ENCODE measurements at places on chromosomes 12 and 14.
A peak's percentile ranks its signal among the peaks of the same experiment; 100 is the strongest.

DNA sequence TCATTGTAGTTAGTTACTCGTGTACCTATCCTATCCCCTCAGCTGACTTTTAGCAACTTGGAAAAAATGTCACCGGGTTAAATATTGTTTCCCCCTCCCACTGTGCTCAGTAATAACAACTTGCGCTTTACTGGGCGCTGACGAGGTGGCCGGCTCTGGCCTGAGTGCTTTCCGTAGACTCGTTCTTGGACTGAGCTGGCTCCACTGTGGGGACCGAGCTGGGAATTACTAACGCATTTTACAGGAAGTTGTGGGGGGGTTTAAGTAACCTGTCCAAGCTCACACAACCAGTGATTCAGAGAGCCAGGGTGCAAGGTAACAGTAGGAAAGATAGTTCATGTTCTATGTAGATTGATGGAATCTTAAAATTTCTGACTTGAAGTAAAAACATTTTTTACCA lies 82.5 kb upstream of the KICS2 start:
- DNase-seq: no peak

DNA sequence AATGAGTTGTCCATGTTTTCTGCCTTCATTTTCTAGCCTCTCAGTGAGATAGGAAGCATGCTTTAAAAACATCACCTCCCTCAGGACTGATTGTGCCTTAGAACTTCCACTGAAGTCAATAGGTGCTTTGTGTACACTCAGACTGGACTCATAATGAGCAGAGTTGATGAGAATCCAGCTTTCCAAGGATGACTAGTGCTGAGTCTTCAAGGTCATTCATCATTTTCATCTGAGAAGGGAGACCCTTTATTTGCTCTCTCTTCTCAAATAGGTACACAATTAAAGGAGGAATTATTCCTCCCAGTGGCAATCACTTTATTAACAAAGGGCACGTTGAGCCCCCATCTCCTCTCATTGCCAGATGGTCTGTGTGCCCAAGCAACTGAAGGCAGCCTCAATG lies 210.9 kb upstream of the PRKD1 start:
- DNase-seq: no peak

DNA sequence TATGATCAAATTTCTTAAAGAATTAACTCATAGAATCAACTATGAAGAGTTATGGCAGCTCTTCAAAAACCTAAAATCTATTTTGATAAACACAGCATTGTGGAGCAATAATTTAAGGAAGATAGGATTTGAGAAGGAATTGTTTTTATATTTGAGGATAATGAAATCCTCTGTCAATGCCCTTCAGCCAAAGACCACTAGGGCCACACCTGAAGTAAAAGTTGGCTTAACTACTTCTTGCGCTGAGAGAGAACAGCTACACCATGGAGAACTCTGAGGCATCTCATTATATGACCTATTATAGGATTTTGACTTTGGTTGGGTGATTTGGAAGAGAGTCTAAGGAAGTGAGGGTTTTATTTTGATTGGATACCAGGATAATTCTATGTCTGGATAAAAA lies 237.2 kb downstream of the TMTC2 start:
- DNase-seq: no peak

DNA sequence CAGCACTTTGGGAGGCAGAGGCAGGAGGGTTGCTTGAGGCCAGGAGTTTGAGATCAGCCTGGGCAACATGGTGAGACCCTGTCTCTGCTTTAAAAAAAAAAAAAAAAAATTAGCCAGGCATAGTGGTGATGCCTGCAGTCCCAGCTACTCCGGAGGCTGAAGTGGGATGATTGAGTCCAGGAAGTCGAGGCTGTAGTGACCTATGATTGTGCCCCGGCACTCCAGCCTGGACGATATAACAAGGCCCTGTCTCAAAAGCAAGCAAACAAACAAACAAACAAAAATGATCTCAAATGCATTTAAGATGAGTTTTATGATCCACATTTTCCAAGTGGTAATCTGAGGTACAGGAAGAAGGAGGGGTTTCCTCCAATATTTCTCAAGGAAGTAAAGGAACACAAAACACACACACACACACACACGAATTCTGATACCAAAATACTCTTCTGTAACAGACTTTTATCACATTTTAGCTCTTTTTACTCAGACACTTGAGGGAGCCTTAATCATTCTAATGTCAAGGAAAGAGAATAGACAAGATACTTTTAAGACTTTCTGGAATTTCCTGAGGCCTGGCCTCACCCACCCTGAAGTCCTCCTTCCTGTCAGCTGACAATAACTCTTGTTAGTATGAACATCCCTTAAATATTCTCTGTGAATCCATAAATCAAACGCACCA lies 44.4 kb upstream of the CERS5 start:
- DNase-seq: no peak

DNA sequence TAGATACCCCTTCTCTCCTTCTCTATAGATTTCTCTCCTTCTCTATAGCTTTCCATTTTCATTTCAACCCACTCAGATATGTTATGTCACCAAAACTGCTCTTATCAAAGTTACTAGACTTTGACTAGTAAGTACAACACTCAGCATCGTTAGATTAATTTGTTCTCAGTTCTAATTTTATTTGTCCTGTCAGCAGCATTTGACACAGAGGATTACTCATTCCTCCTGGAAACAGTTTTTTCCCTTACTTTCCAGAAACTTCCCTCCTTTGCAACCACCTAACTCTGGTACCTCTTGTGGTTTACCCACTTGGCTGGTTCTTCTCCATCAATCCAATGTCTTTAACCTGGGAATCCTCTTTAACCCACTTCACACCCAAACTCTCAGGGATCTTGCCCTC lies 423.7 kb downstream of the TMTC2 start:
- no peak for DNase-seq

GRCh38 chr14:68111097-68111852 lies 291.7 kb downstream of the RAD51B start:
- DNase-seq: no peak

- no peak for DNase-seq
Observed at GRCh38 chr14:45070215-45070614, 13.7 kb upstream of the PRPF39 start.

DNA sequence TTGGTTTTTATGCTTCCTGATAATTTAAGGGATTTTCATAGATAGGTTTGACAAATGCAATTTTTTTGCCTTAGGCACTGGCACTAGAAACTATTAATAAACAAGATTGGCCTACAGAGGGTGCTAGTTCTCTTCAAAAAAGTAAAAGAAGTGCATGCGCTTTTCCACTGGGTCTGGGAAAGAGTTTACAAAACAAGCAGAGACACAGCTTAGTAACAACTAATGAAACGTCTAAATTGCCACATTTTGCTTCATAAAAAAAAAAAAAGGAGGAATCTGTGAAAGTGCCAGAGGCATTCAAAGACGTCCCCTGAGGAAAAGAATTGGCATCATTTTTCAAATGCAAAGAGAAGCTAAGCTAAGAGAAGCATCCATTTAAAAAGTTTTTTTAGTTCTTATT lies 58.3 kb upstream of the EEA1 start:
- DNase-seq: peak; percentile 69

- DNase-seq: peak; percentile 57
Observed at GRCh38 chr14:79543967-79544697, 667.2 kb downstream of the DIO2 start.

DNA sequence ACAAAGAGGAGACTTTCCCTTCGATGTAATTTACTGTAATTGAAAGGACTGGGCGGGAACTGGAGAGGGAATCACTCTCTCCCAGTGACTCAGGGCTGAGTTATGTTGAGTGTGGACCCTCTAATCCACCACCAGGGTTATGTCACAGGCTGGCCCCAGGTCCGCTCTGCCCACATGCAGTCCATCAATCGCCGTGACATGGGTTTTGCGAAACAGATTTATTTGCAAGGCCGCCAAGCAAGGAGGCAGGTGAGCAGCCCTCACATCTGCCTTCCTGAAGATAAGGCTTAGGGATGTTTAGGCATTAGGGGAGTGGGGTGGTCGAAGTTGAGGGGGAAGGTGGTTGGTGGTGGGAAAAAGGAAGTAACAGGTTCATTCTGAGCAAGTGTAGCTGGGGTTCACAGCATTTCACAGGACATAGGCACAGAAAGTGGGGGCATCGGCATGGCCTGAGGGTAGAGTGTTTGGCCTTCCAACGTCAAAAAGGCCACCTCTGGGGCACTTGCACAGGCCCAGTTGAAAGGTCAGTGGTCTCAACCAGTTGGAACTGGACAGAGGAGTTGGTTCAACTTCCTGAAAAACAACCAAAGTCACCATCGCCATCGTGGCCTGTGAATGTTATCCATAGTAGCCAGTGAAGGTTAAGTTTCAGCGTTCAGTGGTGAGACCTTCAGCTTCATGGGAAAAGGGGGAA lies 66.9 kb downstream of the DNAH10 start:
- no peak for DNase-seq

GRCh38 chr12:47801170-47801903 lies 18.4 kb downstream of the HDAC7 start:
- DNase-seq: no peak

DNA sequence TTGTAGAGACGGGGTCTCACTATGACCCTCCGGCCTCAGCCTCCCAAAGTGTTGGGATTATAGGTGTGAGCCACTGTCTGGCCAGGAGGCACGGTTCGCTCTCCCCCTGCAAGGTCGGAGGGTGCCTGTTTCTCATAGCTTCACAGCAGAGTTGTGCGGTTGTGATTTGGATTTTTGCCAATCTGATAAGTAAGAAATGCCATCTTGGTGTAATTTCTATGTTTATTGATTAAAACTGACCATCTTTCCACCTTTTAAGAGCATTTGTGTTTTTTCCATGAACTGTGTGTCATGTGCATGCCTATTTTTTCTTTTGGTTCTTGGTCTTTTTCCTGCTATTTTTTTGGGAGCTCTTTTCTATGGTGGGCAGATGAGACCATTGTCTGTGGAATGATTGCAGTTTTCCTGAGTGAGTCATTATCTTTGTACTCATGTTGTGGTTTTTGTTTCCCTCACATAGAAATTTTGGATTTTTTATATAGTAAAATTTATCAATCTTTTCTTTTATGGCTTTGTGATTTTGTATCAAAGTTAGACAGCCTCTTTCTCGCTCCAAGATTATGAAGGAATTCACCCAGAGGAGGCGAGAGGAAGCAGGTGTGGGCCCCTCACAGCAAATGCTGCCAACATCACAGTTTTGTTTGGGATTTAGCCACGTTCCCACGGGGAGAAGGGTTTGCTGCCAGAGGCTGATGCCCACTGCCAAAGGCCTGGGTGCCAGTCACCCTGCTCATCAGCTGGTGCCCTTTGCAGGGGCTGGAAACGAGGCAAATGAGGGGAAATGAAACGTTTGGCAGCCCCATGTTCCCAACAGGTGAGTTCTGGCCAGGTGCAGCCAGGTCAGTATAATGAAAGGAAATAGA lies 47.2 kb downstream of the RFX4 start:
- DNase-seq: no peak

DNA sequence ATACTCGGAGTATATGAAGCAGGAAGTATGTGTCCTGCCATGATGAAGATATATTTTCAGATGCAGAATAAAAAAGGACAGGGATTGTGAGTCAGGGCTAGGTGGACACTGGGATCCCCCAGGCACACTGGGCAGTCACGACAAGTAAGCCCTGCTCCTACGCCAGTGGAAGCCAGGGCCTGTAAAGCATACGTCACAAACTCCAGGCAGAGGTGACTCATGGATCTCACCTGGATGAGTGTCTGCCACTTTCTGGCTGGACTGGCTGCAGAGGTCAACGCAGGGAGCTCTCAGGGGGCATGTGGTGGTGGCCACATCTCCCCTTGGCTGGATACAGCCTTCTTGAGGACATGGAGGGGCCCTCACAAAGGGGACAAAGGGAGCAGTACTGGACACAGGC lies 262.3 kb downstream of the GLT1D1 start:
- no peak for DNase-seq

DNA sequence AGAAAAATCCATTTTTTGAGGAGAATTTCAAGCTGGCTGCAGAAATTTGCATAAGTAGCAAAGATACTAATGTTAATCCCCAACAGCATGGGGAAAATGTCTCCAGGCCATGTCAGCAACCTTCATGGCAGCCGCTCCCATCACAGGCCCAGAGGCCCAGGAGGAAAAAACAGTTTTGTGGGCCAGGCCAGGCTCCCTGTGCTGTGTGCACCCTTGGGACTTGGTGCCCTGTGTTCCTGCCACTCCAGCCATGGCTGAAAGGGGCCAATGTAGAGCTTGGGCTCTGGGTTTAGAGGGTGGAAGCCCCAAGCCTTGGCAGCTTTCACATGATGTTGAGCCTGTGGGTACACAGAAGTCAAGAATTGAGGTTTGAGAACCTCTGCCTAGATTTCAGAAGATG lies 76.3 kb downstream of the MGAT4C start:
- DNase-seq: no peak

DNA sequence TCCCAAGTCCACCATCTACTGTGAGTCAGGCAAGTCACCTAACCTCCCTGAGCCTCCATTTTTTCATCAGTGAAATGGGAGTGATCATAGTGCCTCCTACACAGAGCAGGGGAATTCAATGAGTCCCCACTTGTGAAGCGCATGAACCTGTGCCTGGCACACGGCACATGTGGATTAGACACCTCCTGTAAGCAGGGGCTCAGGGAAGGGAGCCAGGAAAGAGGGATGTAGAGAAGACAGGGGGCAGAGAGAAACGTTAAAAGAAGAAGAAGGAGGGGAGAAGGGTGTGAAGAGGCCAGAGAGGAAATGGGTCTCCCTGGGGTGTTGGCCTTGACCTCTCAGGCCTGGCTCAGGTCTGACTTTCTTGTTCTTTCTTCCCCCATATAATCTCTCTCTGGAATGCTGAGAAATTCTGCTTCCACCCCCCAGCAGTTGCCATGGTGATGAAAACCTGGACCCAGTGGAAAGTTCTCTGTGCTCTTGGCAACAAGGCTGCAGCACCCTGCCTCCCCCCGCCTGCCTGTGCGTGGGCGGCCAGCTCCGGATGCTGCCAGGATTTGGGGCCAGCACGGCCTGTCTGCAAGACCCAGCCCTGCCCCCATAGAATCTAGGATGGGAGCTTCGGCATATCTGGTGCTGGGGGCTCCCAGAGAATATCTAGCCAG lies 94.5 kb downstream of the CALM1 start:
- DNase-seq: no peak

GRCh38 chr12:69431591-69432222 lies 38.5 kb upstream of the FRS2 start:
- peak; percentile 15 for DNase-seq

- DNase-seq: no peak
Observed at GRCh38 chr12:117441751-117442150, 80.3 kb upstream of the NOS1 start.

GRCh38 chr14:51545396-51545795 lies 106.3 kb upstream of the FRMD6 start:
- DNase-seq: no peak

DNA sequence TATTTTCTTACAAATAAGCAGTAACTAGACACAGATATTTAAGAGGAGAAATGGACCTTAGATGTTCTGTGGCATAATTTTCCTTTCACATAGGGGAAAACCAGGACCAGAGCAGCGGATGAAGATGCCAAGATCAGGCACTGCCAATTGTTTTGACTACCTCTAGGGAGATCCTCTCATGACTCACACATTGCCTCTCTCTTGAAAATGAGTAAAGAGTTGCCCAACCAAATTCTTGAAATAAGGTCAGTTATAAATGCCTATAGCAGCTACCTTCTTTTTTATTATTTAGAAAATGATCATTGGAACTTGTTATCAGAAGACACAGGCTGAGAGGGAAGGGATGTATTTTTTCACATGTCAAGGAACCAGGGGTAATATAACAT lies 263.4 kb upstream of the PLEKHG7 start:
- DNase-seq: peak; percentile 15

- no peak for DNase-seq
Observed at GRCh38 chr14:89700801-89701200, 253.7 kb downstream of the EFCAB11 start.
